Esophagus squamous epithelium (tissue), 5 donors: ENCODE measurements at places on chromosomes 6 and 20.

- DNase-seq = no peak
Observed at GRCh38 chr20:49479785-49480184, 2.7 kb downstream of the KCNB1 start.

DNA sequence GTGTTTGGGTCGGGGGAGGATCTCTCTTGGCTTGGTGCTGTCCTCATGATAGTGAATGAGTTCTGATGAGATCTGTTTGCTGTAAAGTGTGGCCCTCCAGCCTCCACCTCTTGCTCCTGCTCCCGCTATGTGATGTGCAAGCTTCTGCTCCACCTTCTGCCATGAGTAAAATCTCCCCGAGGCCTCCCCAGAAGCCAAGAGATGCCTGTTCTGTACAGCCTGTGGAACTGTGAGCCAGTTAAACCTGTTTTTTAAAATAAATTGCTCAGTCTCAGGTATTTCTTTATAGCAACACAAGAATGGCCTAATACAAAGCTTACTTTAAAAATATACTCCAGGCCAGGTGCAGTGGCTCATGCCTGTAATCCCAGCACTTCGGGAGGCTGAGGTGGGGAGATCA, 11.3 kb upstream of the CCNC start:
- no peak for DNase-seq

GRCh38 chr20:43189554-43190331, at the start of gene PTPRT:
PTPRT (minus strand) TSS chr20:43189906; CDS start chr20:43189733, 173 bp downstream.
- DNase-seq = no peak

GRCh38 chr20:32648761-32649650, 24.7 kb downstream of the C20orf203 start:
- DNase-seq = no peak

DNA sequence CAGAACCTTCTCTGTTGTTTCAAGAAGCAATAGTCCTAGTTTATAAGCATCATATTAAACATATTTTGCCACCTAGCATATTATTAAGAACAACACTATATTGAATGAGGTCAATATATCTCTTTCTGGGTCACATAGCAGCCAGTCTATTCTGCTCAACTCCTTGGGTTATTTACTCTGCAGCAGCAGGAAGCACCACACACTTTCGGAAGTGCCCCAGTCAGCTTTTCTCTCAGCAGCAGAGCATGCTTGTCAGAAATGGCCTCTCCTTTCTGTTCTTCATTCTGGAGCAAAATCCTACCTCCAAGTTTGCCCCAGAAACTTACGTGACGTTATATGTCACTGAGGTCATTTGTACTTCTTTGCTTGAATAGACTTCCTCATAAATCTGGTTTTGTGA, 22.7 kb downstream of the CFAP206 start:
- DNase-seq = no peak

GRCh38 chr6:7896465-7896987, 14.1 kb downstream of the TXNDC5 start:
- DNase-seq = no peak

DNA sequence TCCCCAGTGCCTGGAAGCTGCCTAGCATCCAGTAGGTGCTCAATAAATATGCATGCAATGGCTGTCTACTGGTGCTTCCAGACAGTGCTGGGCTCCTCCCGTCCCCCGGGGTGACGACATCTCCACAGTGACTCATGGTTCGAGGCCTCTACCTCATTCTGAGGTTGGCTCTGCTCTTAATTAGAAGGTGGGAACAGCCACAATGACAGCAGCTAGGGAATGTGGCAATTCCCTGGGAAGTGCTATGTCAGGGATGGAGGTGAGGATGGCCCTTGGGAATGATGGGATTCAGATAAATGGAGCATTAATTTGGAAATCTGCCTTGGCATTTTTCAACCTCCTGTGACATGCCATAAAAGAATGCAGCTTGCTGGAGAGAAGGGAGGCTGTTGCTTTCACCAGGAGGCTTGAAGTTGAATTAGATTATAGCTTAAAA, 43.5 kb upstream of the NFATC2 start:
- DNase-seq = no peak

- no peak for DNase-seq
Observed at GRCh38 chr6:93418408-93419303, 703 bp downstream of the EPHA7 start.

DNA sequence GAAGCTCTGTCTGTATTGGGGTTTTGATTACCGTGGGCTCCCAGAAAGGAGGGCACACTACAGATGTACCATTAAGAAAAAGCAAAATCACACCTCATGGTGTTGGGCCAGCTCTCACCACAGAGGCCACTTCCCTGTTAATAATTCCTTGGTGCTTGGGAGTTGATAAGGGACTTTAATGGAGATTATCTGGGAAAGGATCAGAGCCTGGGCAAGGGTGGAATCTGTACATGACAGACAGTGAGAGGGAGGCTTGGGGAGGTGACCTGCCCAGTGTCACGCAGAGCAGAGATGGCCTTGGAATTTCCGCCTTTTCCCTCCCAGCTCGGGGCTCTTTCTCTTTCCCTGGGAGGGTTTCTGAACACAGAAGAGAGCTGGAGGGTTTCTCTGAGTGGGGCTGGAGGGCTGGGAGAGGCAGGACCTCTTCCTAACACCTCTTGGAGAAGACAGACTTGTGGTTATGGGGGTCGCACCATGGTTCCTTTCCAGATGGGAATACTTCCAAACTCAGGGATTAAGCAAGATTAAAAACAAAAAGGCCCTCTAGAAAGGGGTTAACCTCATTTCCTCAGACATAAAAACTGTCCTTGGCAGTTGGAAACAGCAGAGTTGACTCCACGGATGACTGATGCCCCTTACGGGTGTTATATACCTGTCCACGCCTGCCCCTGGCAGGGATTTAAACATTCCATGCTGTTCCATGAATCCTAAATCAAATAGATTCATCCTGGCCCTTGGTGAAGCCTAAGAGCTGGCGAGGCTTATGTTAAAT, 16.8 kb upstream of the KCNK16 start:
- DNase-seq = no peak

DNA sequence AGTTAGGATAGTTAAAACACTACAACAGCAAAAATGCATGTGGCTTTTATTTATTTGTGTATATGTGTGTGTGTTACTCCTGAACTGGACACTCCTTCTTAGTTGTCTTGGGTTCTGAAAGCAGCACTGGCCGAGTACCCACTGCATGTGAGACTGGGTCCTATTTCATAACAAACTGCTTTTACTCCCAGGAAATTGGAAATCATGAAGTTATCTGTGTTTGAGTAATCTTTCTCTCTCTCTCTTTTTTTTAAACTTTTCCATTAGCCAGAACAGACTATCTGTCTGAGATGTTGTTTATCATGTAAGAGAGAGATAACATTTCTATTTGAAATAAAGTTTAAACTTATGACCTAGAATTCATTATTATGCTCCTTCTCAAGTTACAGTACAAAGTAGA, 110.4 kb downstream of the LIN28B start:
- no peak for DNase-seq

DNA sequence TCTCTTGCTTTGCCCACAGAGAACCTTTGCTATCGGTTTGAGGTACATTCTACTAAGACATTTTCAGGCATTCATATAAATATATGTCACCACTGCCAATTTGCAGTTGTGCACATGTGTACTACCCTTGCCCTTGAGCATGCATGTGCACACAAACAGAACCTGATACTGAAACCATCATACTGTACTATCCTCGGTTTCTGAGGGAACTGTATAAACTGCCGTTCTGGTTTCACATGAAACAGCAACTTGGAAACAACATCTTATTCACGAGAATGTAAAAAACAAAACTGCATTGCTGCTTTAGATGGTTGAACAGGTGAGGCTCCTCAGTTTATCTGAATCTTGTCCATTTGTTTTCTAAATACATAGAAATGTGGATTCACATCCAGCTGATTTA, 151.2 kb upstream of the TMEM170B start:
- no peak for DNase-seq

DNA sequence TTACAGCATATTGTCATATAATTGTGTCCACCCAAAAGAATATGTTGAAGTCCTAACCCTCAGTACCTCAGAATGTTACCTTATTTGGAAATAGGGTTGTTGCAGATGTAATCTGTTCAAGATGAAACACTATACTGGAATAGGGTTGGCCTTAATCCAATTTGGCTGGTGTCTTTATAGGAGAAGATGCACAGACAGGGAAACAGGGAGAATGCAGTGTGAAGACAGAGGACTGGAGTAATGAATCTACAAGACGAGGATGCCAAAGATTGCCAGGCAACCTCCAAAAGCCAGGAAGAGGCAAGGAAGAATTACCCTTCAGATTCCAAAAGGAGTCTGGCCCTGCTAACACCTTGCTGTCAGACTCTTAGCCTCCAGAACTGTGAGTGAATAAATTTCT, 482.9 kb downstream of the PTPRT start:
- DNase-seq = no peak

DNA sequence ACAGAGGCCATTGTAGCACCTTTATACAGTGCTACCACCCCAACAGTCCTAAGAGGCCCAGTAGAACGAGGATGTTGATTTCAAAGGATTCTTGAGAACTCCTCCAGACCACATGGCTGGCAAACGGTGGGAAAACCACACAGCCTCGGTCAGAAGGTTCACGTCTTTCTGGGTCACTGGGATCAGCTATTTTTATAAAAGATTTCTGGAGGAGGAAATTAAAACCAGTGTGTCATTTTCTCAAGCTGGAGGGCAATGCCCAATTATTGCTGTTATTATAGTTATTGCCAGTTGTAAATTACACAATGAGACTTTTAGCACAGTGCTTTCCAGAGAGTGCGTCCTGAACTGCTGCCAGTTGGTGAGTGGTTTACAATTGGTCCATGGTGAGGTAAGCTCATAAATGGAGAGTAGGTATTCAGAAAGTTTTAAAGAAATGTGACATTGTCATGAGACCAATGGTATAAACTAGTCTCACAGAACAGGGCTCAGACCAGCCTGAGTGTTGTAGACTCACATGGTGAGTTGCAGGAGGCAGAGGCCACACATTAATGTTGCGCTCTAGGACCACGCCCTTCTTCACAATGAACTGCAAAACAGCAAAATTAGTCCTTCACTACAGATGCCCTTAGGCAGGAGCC, 8.4 kb upstream of the PPP1R14C start:
- DNase-seq = no peak

GRCh38 chr6:19279273-19279684, 557.9 kb upstream of the ID4 start:
- no peak for DNase-seq

- no peak for DNase-seq
Observed at GRCh38 chr6:136717716-136717990, 74.6 kb downstream of the MAP3K5 start.

DNA sequence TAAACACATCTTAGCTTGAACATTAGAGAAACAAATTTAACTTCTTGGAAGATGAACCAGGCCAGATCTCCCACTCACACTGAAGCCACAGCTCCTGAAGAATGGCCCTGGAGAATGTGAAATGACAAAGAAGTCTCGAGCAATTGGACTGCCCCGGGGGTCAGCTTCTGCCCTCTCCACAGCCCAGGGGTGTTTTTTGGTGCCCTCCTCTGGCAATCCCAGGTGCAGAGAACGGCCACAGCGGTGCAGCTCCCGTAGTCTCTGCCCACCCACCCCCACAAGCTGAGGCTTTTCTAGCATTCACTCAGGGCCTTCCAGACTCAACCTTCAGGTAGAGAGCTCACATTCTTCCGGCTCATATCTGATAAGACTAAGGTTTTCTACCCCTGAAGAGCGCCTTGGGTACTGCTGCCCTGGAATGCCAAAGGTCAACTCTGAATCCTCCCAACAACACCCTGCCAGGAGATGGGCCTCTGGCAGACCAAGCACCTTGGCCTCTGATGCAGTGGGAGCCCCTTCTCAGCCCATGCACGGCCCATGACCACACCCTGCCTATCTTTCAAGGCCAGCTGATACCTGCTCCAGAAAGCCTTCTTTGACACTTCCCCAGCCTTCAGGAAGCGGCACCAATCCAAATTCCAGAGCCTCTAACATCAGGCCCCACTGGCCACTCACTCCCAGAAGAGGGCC, 208.3 kb downstream of the SYNDIG1 start:
- no peak for DNase-seq

GRCh38 chr20:23287354-23288190, 63.0 kb upstream of the NXT1 start:
- no peak for DNase-seq

- no peak for DNase-seq
Observed at GRCh38 chr6:51019806-51020205, 201.1 kb downstream of the TFAP2B start.

DNA sequence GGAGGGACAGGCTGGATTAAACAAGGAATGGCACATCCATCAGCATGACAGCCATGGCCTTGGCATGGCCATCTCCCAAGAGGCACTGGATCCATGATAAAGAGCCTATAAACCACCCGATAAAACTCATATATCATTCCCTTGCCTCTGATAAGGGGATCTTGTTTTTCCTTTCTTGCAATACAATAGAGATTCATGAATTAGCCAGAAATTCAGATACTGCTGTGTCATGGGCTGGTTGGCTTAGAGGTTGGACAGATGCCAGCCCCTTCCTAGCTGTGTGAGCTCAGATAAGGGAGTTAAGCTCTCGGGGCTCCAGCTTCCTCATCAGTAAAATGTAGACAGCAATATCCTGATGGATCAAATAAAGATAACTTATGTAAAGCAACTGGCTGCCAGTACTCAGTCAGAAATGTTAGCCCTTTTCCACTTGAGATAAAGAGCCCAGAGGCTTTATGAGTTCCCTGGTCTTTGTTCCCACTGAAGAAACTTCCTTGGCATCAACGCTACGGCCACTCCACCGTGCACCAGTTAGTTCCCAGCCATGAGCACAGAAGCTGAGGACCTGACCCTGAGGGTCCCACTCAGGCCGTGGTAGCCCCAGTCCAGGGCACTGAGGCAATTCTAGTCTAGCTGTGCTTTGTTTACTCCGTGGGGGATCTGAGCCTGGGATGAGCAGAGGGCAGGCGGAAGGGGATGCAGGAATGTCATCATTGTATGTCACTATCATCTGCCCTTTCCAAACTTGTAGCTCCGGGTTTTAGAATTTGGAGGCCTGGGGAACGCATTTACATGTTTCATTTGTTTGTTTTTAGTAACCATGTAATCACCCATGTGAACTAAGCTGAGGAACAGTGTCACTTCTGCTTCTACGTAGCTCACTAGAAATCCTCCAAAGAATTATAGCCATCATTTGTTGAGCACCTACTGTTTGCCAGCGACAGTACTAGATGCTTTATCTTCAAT, 67.2 kb upstream of the TBC1D7 start:
- DNase-seq = no peak

DNA sequence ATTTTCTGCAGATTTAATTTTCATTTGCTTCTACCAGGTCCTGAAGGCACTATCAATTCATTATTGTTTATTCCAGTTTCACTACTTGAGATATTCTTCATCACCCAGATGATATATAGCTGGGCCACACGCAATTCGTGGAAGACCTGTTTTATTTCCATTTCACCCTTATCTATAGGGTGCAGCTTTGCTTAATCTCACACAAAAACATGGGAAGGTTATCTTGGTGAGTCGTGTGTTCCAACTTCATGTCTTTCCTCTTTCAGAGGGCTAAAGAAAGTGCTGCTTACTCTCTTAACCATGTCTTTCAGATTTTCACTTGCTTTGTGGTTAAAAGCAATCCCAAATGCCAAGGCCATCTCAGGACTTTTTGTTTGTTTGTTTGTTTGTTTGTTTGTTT, 194.0 kb downstream of the SOD2 start:
- no peak for DNase-seq

DNA sequence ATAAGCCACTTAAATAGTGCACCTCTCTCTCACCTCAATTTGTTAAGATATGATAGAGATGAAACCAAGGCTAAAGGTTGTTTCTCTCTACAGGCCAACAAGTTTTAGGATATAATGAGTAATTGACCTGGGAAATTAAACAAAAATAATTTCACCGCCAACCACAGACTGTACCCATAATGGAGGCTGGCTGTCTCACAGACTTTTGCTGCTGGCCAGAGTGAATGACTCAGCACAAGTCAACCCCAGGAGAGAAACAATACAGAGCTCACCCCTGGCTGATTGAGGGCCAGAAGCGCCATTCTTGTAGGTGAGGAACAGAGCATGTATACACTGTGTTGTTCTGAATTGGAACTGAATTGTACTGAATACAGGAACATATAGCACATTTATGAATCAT, 99.9 kb downstream of the CAP2 start:
- DNase-seq = no peak
